ENCODE measurements at places on chromosomes 12 and 14. TPM values are rescaled to one million over a fixed set of nuclear protein-coding genes. Genes with fewer than 3 reads are reported as not detected.

The TCTN2 gene
- 2.3 TPM for polyA plus RNA-seq

The RASSF8 gene
- 13.6 TPM for polyA plus RNA-seq

The HRK gene
- polyA plus RNA-seq: not detected

The KERA gene
- not detected for polyA plus RNA-seq

The SSTR1 gene
- 0.88 TPM for polyA plus RNA-seq

The NPFF gene
- polyA plus RNA-seq: 5.1 TPM

The KSR2 gene
- not detected for polyA plus RNA-seq

The HCAR1 gene
- polyA plus RNA-seq: not detected

The RD3L gene
- not detected for polyA plus RNA-seq

The NID2 gene
- polyA plus RNA-seq: 30.9 TPM

The TEX22 gene
- 0.38 TPM for polyA plus RNA-seq

The PLEKHG7 gene
- polyA plus RNA-seq: not detected

The MYO1H gene
- polyA plus RNA-seq: not detected

The DPF3 gene
- polyA plus RNA-seq: 0.75 TPM

The MYF5 gene
- polyA plus RNA-seq: not detected

The LRIG3 gene
- 17.1 TPM for polyA plus RNA-seq

The NKX2-8 gene
- polyA plus RNA-seq: not detected

The IFI27L2 gene
- polyA plus RNA-seq: 149 TPM

The SPX gene
- not detected for polyA plus RNA-seq

The ARHGAP9 gene
- 5.5 TPM for polyA plus RNA-seq

The BRMS1L gene
- polyA plus RNA-seq: 20.9 TPM

The RTL1 gene
- polyA plus RNA-seq: not detected

The OVCH1 gene
- 0.38 TPM for polyA plus RNA-seq

The ACTR10 gene
- polyA plus RNA-seq: 47.3 TPM

The CD163 gene
- 22.3 TPM for polyA plus RNA-seq

The P2RX2 gene
- not detected for polyA plus RNA-seq

The EXOC3L4 gene
- polyA plus RNA-seq: not detected

The B4GALNT1 gene
- 1.0 TPM for polyA plus RNA-seq

The ZBTB42 gene
- 1.9 TPM for polyA plus RNA-seq

The ART4 gene
- 50.8 TPM for polyA plus RNA-seq

The AQP6 gene
- not detected for polyA plus RNA-seq

The TTLL5 gene
- 7.7 TPM for polyA plus RNA-seq

The MYH6 gene
- 11.5 TPM for polyA plus RNA-seq

The MYL6B gene
- polyA plus RNA-seq: 66.6 TPM

The KLHL28 gene
- polyA plus RNA-seq: 3.4 TPM

The WIF1 gene
- not detected for polyA plus RNA-seq

The KRT6C gene
- 0.25 TPM for polyA plus RNA-seq

The RNASE2 gene
- polyA plus RNA-seq: 3.3 TPM

The DPY19L2 gene
- polyA plus RNA-seq: 1.5 TPM

The AJUBA gene
- polyA plus RNA-seq: 2.2 TPM

The POTEM gene
- not detected for polyA plus RNA-seq

The GZMH gene
- 2.6 TPM for polyA plus RNA-seq

The PPM1H gene
- polyA plus RNA-seq: 2.4 TPM

Measured in aorta (tissue), 5 donors.